CD4-positive, alpha-beta memory T cell (primary cell): ENCODE measurements at places on chromosomes 2 and 18.

GRCh38 chr2:138296365-138296764 lies 205.2 kb upstream of the SPOPL start:
- DNase-seq = no peak

DNA sequence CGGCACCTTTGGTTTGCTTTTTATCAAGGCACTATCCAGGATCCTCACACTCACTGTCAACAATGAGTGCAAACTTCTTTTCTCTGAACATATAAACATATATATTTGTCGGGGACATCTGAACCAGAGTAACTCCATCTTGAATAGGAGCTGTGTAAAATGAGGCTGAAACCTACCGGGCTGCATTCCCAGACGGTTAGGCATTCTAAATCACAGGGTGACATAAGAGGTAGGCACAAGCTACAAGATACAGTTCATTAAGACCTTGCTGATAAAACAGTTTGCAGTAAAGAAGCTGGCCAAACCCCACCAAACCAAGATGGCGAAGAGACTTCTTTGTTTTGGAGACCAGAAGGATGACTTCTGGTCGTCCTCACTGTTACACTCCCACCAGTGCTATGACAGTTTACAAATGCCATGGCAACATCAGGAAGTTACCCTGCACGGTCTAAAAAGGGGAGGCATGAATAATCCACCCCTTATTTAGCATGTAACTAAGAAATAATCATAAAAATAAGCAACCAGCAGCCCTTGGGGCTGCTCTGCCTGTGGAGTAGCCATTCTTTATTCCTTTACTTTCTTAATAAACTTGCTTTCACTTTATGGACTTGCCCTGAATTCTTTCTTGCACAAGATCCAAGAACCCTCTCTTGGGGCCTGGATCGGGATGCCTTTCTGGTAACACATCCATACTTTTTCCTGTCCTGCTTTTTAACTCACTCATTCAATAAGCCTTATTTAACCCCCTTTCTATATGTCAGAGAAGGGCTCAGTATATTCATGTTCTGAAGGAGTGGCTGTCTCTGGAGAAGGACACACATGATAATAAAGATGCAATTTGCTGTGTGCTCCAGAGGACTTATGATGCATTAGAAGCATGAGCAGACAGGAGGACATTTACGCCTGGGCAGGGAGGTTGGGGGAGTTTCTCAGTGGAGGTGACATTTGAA lies 65.4 kb downstream of the TACR1 start:
- DNase-seq = no peak

DNA sequence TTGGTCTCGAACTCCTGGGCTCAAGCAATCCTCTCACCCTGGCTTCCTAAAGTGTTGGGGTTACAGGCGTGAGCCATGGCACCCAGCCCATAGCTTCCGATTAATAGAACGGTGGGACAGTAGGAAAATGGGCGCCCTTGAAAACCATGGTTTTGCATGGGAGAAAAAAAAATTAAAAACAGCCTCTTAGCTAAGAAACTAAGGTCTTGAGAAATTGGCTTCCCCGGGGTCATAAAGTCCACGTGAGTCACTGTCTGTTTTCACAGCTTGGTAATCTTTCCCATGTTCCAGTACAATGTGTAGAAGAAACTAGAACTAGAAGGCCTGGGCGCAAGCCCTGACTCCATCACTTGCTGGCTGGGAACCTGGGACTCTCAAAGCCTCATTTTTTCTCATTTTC lies 20.7 kb downstream of the B3GNT2 start:
- DNase-seq = no peak

DNA sequence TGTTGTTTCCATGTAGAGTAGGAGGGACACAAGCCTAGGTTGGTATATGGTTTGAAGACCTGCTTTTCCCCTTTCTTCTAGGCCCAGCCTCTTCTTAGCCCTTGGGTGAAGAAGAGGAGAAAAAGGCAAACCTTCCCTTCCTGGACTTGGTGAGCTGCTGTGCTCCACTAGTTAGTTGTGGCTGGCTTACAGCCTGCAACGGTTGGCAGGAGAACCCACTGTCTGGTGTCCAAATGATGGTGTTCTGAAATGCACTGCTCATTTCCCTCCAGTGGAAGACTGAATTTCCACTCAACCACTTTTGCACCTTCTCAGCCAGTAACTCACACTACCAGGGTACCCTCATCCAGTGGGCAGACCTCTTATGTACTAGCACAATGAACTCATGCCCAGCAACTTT lies 824.1 kb downstream of the NRXN1 start:
- no peak for DNase-seq

DNA sequence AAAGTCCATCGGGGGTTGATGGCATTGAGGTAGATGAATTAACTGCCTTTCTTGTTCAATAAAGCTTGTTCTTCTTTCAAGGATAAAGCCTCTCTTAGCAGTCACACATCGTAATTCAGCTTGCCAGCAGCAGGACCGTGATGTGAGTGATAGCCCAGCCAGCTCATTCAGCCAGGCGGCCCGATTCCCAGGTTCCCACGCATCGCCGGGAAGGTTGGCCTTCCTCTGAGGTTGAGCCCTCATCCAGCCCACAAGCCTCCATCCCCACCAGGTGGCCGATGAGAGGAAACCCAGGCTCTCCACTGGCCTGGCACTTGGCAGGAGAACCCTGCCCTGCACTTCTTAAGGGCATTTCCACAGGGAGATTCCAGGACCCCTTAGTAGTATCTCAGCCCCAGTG lies 4.7 kb downstream of the AGAP1 start:
- DNase-seq = no peak

GRCh38 chr2:23486684-23487075 lies 101.7 kb downstream of the KLHL29 start:
- no peak for DNase-seq

DNA sequence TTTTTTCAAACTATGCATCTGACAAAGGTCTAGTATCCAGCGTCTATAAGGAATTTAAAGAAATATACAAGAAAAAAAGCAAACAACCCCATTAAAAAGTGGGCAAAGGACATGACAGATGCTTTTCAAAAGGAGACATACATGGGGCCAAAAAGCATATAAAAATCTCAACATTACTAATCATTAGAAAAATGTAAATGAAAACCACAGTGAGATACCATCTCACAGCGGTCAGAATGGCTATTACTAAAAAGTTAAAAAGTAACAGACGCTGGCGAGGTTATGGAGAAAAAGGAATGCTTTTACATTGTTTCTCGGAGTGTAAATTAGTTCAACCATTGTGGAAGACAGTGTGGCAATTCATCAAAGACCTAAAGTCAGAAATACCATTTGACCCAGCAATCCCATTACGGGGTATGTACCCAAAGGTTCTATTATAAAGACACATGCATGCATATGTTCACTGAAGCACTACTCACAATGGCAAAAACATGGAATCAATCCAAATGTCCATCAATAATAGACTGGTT lies 643.1 kb upstream of the LRRTM1 start:
- DNase-seq = no peak

DNA sequence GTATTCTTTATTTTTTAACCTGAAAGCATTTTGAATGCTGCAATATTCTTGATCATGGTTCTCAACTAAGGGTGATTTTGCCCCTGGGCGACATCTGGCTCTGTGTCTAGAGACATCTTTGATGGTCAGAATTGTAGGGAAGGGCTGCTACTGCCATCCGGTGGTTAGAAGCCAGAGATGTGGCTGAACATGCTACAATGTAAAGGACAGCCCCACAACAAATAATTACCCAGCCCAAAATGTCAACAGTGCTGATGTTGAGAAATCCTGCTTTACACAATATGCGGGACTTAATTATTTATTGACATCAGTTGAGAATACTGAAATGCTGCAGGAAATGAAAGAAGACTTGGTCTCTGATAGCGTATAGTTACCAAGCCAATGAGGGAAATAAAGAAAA lies 37.5 kb upstream of the SERPINB2 start:
- no peak for DNase-seq

DNA sequence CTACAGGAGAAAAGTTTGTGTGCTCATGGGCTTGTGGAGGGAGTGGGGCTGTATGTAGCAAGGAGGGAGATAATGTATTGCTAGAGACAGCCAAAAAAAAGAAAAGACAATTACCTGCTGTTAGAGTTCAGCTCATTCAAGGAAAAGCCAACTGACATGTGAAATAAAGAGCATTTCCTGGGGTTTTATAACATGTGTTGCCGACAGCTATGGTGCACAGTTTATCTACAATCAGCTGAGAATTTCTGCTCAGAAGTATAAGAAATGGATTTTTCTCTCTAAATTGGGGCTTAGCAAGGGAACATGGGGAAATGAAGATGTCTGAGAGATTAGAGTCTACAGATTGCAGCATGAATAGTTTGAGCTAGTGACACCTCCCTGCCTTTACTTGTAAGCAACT lies 674.1 kb downstream of the SUCLG1 start:
- DNase-seq = no peak

GRCh38 chr18:25038261-25038660 lies 313.7 kb downstream of the ZNF521 start:
- no peak for DNase-seq

- DNase-seq = no peak
Measured at GRCh38 chr2:12764849-12765605, 48.3 kb downstream of the TRIB2 start.

DNA sequence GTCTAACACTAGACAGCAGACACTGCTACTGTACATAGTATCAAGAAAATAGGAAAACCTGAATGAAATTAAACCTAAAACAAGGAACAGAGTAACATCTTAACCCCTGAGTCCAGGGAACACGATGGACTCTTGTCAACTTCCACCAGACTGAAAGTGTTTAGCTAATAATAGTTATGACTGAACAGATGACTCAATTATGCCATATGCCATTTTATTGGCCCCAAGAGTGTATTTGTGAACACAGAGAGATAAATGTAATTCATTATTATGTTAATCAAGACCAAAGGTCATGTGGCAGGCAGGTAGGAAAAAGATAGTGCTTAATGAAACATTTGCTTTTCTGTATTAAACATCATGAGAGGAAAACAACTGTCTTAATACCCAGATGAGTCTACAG lies 58.0 kb downstream of the NYAP2 start:
- DNase-seq = no peak

- DNase-seq = peak; percentile 25
Measured at GRCh38 chr2:134217924-134218323, 35.9 kb upstream of the MGAT5 start.

GRCh38 chr2:200585730-200586643 lies at the start of gene AOX1:
AOX1 (plus strand) TSS chr2:200586014; CDS start chr2:200586109, 95 bp downstream.
- DNase-seq = no peak

GRCh38 chr18:27847412-27847811 lies 329.5 kb downstream of the CDH2 start:
- DNase-seq = no peak

- DNase-seq = no peak
Measured at GRCh38 chr18:49997558-49997957, 184.2 kb upstream of the ACAA2 start.

DNA sequence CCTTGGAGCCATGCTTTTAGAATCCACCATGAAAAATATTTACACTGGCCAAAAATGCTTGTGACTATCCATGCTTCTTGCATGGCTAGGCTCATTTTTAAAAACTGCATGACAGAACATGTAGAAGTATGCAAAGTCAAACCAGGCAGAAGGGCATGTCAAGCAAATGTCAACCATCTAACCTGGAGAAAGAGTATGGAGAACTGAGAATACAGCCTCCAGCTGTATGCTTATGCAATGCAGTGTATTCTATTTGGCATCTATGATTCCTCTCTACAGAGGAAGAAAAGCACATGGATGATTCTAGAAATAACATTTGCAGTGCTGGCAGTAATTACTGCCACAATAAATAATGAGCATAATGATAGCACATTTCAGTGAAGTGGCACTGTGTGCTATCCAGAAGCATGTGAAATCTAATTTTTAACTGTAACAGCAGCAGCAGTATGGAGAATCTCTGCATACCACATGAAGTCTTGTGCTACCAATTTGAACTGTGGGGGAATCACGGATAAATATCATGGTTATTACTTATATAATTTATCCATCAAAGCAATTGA lies 87.3 kb upstream of the CCDC141 start:
- DNase-seq = no peak

- DNase-seq = no peak
Measured at GRCh38 chr2:41182961-41183360, 731.1 kb upstream of the SLC8A1 start.

GRCh38 chr2:186159101-186159500 lies 327.0 kb upstream of the ZC3H15 start:
- no peak for DNase-seq

DNA sequence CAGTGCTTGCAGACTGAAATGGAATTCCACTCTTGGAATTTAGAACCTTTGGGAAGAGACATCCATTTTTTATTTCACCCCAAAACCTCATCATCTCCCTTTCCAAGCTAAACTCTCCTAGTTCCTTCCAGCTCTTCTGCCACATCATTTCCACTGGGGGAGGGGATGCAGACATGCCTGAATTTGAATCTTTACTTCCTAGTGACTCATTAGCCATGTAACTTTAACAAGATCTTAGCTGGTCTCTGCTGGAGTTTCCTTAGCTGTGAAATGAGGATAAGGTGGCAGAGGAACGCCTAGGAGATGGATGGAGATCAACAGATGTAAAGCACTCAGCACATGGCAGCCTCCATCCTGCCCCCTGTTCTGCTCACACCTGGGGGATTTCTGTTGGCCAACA lies 266.8 kb downstream of the EN1 start:
- DNase-seq = no peak

- no peak for DNase-seq
Measured at GRCh38 chr2:164523726-164524125, 97.6 kb downstream of the GRB14 start.

DNA sequence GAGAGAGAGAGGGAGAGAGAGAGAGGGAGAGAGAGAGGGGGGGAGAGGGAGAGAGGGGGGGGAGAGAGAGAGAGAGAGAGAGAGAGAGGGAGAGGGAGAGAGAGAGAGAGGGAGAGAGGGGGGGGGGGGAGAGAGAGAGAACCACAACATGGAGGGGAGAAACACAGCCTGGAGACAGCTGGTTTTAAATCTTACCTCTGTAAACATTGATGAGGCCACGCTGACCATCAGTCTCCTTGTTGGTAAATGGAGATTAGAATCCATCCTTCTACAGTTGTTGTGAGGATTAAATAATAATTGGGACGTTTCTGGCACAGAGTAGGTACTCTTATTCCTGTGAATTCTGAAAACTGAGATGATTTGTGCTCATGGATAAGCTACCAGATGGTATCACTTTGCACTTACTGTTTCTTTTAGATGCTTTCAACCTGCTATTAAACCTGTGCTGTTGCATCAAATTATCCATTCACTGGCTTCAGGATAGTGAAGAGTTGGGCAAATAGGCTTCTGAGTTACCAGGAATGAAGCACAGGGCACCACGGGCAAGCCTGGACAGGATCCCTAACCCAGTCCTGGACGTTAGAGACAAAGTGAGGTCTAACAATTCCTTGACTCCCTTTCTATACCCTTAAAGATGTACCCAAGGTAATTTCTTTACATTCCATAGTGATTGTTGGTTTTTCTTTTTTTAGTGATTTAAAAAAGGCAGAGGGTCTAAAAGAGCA lies 318.1 kb downstream of the ZNF521 start:
- no peak for DNase-seq

DNA sequence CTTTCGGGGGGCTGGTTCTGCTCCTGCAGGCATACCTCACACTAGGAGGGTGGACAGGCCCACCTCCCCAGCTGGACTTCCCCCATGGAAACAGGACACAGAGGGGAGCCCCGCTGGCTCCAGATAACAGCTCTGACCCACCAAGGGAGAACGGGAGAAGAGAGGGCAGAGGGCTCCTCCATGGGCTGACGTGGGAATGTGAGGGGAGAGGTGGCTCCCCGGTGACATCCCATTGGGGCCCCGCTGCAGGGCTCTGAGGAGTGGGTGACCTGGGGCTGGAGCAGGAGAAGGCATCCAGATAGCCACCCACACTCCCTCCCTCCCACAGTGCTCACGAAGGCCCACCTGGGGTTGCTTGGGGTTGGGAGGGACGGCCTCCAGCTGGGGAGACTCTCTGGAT lies 45.9 kb downstream of the FBLN7 start:
- DNase-seq = no peak

- no peak for DNase-seq
Measured at GRCh38 chr2:230797515-230798495, 66.9 kb upstream of the ITM2C start.
